ENCODE measurements at places on chromosomes 5 and 9.

GRCh38 chr5:135885031-135885430 lies 10.6 kb downstream of the IL9 start:
- ATAC-seq, result no peak

- no peak for ATAC-seq
Measured at GRCh38 chr9:78539188-78539587, 242.3 kb downstream of the PSAT1 start.

GRCh38 chr5:79120221-79120620 lies 8.6 kb downstream of the BHMT start:
- no peak for ATAC-seq

DNA sequence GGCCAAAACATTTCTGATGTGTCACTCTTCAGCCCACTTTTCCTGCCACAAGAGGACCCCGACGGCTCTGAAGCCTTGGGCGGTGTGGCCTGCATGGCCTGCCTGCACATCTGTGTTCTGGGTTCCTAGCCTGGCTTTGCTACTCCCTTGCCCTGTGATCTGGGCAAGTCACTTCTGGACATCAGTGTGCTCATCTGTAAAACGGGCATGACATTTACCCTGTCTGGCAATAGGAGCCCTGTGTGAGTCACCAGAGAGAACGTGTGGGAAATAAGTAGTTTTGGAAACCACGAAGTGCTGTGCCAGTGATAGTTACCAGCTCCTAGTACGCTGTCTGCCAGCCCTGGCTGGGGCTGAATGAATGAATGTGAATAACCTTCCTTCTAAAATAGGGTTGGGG lies 90.8 kb downstream of the MACROH2A1 start:
- ATAC-seq, result peak; percentile 67

DNA sequence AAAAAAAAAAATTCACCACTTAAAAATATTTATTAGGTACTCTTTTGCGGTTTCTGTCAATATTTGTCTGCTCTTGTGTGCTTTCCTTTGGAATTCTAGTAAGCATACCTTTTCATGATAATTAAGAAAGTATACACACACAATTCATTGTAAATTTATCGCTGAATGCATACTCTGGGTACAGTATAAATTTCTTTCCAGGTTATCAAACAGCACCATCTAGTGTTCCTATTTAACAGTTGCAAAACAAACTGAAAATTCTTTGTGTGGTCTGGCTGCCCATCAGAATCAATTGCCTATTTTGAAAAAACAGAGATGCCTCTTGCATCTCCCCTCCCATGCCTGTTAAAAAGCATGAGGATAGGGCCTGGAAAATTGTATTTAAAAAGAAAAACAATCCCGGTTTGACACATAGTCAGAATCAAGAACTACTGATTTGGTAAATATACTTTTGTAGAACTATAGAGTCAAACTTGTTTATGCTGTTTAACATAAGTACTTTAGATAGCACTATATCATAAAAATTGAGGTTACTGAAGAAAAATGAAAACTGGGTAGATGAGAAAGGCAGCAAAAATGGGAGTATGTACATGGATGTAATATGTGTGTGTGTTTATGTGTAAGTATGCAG lies 16.2 kb downstream of the PGGT1B start:
- ATAC-seq, result peak; percentile 87

DNA sequence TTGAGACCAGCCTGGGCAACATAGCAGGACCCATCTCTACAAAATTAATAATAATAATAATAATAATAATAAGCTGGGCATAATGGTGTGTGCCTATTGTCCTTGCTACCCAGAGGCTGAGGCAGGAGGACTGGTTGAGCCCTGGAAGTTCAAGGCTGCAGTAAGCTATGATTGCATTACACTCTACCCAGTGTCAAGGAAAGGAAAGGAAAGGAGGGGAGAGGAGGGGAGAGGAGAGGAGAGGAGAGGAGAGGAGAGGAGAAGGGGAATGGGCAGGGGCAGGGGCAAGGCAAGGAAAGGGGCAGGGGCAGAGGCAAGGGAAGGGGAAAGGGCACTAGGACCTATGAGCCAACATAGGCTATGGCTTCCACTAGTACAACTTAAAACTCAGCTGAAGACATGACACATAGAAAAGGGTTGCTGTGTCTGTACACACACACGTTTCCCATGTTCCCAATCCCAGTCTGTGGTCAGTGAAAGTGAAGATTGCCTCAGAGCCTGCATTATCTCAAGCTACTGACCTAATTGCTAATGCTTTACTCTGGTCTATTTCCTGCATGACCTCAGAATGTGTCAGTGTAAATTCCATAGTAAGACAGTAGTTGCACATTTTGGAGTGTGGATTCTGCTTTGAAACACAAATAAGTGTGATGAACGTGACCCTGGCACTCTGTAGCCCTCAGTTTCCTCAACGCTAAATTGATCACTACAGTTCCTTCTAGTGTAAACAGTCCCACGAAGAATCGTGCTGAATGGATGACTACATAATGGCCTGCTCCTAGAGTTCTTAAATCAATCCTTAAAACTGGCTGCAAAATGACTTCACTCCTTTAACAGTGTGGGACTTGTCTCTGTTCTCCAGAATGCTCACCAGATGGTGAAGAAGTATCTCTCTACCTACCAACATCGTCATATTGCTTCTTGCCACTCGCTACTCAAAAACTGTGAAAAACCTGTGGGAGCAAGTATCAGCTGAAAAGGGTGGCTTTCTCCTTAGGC lies 497.0 kb downstream of the RAB3C start:
- peak; percentile 88 for ATAC-seq

GRCh38 chr5:180823346-180823745 lies 20.7 kb upstream of the MGAT1 start:
- no peak for ATAC-seq
